ENCODE measurements at places on chromosomes 13 and 19. TPM values are rescaled to one million over a fixed set of nuclear protein-coding genes. Genes with fewer than 3 reads are reported as not detected.

Gene CGB5
- not detected for total RNA-seq

Gene ZNF540
- 7.9 TPM for total RNA-seq

Gene BBC3
- 2.8 TPM for total RNA-seq

Gene CEACAM16
- total RNA-seq = not detected

Gene PTPRH
- total RNA-seq = 3.9 TPM

Gene SIGLECL1
- not detected for total RNA-seq

Gene TMPRSS9
- not detected for total RNA-seq

Gene CATSPERD
- total RNA-seq = not detected

DNA sequence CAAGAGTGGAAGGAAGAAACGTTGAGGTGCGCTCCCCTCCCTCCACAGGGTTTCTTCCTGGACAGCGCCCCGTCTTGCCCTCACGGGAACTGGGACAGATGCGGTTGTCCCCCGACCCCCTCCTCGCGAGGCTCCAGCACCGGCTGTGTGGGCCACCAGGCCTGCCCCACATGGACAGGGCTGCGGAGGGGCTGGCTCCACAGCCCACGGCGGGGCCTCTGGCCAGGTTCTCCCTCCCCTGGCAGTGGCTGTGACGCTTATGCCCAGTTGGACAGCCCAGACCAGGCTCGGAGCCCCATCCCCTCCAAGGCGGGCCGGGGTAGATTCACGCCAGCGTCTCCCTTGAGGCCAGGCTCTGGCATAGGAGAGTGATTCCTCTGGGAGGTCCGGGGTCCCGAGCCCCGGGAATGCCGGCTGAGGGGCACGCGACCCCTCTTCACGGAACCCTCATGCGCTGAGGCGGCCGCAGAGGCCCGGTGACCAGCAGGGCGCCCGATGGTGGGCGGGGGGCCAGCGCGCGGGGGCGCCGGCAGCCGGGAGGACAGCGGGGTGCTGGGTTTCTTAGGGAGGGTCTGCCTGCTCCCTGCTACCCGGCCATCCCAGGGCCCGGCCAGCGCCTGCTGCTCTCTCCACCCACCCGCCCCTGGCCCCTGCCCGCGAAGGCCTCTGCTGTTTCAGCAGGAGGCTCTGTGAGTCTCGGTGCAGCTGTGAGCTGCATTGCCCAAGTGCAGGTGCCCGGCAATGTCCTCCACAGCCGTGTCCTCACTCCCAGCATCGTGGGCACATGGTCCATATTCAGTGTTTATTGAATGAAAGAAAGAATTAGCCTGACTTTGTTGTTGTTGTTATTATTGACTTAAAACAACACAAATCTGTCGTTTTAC, 20.3 kb upstream of the GAS6 start:
- DNase-seq = no peak

GRCh38 chr19:2253106-2254063, 2.8 kb downstream of the JSRP1 start:
- no peak for DNase-seq

DNA sequence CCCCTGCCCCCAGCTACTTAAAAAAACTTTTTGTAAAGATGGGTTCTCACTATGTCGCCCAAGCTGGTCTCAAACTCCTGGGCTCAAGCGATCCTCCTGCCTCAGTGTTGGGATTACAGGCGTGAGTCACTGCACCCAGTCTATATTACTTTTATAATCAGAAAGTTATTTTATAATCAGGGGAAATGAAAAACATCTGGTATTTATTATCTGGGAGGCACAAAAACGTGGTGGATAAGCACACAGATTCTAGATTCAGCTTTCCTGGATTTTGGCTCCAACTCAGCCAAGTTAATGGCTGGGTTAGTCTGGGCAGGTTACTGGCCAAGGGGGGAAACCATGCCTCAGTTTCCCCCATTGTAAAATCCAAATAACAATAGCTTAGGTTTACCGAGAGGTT, 24.7 kb downstream of the KEAP1 start:
- DNase-seq = no peak

DNA sequence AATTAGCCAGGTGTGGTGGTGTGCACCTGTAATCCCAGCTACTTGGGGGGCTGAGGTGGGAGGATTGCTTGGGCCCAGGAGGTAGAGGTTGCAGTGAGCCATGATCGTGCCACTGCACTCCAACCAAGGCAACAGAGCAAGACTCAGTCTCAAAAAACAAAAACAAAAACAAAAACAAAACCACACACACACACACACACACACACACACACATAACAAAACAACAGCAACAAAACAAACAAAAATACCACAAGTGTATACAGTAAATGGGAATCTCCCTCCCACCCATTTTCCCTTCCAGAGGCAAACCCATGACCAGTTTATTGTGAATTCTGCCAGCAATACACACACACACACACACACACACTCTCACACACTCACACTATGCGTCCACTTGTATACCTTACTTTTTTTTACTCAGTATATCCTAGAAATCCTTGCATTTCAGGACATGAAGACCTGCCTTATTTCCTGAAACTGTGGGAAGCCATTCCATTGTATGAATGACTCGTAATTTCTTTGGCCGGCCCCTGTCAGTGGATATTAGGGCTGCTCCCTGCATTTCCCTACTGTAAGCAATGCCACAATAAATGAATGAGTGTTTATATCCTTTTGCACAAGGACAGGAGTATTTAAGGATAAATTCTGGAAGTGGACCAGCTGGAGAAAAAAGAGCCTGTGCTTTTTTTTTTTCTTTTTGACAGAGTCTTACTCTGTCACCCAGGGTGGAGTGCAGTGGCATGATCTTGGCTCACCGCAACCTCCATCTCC, 6.9 kb upstream of the PLEKHF1 start:
- no peak for DNase-seq

DNA sequence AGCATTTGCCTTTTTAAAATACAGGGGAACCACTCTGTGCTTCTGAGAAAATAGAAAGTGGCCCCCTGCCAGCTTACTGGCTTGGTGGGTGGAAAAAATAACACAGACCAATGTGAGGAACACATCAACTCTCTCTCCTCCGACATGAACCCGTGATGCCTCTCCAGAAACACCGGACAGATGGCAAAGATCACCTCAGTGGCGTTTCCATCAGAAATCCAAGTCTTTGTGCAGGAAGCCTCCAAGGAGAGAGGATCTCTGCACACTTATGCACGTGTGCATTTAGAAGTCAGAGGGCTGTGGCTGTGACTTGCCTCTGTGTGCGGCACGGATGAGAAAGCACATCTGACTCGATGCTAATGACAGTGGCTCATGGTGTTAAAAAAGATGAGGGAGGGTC, 112.3 kb upstream of the KLF12 start:
- no peak for DNase-seq

- DNase-seq = no peak
These were observed 1.1 kb downstream of the COMP start for GRCh38 chr19:18789883-18790565.

GRCh38 chr19:47253467-47253881, 2.9 kb upstream of the CCDC9 start:
- no peak for DNase-seq

- no peak for DNase-seq
These were observed 189.0 kb downstream of the LMO7 start for GRCh38 chr13:75825161-75825560.

GRCh38 chr13:41492432-41493260, 35.3 kb downstream of the RGCC start:
- no peak for DNase-seq

DNA sequence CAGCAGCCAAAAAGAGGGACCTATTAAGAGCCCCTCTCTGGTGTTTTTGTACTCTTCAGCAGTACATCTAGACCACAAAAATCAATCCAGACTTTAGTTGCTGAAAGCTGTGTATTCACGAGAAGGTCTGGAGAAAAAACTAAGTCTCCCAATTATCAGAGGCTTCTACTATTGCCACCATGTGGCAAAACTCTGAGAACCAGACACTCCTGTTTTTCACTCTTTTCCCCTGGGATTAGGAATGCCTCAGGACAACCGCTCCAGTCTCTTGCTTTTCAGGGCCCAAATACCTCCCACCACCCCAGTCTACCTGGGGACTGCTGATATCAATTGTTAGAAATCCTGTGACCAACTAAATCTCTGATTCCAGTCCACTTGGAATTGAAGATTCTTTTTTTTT, 30.1 kb upstream of the OBI1 start:
- DNase-seq = no peak

GRCh38 chr19:35100588-35101533, 14.8 kb upstream of the FXYD3 start:
- DNase-seq = no peak

DNA sequence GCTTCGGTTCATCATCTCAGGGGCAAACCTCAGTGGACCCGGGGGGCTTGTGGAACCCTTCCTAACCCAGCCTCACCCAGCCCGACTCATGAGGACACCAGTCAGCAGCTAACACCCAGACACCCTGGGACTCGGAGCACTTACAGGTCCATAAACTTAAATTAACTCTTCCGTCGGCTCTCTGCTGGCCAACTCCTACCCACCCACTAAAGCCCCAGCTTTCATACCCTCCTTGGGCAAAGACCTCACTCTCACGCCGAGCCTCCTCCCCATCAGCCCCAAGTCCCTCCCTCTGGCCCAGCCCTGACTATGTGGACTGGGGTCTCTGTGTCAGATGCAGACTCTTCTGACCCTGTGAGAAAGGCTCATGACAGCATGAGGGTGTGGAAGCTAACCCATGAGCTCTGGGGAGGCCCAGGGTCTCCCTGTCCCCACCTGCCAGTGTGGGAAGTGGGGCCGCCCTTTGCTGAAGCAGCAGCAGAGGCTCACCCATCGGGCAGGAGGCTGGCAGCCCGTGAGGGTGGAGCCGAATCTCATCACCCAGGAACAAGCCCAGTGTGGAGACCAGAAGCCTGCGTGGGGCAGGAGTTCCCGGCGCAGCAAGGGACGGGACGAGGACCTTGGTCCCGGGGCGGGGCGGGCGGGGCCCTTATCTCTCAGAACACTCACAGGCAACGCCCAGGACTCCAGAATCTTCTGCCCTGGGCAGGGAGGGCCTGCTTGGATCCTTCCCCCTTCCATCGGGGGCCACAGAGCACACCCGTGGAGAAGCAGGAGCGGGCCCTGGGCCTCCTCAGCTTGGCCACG, 19.8 kb downstream of the TCF3 start:
- DNase-seq = no peak

- DNase-seq = no peak
These were observed 138.9 kb downstream of the ATP11A start for GRCh38 chr13:112828756-112829155.

DNA sequence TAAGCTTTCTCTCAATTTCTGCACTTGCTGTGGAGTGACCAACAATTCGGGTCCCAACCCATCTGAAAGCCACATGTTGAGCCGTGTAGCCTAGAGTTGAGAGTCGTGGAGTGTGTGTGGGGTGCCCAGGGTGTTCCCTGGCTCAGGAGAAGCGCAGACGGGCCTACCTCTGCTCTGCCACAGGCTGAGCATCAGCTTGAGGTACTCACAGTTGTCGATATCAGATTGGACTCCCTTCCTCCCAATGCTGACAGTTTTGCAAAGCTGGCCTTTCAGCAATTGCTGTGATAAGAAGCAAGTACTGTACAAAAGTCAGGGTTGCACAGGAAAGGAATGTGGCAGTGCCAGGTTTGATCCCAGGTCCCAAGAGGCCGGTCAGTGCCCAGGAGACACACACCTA, 133.4 kb upstream of the SPACA7 start:
- DNase-seq = no peak

DNA sequence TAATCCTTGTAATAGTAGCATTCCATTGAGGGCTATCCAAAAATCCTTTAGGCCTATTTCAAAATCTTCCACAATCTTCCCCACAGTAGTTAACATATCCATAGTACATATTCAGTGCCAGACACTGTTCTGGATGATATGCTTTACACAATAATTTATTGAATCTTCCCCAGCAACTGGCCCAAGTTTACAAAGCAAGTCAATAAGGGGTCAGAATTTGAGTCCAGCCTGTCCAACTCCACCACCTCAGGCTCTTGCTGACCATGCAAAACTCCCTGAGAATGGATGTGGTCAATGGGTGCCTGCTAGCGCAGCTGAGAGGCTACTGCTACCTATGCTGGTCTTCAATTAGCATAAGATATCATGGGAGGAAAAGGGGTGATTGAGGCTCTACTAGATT, 529.6 kb downstream of the FGF9 start:
- DNase-seq = no peak

DNA sequence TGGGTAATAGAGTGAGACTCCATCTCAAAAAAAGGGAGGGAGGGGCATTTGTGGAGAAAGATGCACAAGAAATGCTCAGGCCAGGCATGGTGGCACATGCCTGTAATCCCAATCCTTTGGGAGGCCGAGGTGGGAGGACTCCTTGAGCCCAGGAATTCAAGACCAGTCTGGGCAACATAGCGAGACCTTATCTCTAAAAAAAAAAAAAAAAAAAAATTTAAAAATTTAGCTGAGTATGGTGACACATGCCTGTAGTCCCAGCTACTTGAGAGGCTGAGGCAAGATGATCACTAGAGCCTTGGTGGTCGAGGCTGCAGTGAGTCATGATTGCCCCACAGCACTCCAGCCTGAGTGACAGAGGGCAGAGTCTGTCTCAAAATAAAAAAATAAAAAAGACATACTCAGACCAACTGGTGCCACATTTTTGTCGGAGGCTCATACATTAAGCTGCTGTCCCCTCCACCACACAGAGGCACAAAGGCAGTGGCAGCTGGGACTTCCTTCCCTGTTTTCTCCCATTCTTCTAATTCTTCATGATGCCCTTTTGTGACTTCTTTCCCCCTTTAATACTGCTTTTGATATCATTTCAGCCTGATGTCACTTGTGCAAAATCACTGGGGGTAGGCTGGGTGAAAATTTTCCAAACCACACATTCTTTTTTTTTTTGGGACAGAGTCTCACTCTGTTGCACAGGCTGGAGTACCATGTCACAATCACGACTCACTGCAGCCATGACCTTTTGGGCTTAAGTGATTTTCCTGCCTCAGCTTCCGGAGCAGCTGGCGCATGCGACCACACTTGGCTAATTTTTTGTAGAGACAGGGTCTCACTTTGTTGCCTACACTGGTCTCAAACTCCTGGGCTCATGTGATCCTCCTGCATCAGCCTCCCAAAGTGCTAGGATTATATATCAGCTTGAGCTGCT, 26.8 kb upstream of the CXCL17 start:
- no peak for DNase-seq

- DNase-seq = no peak
These were observed 95.1 kb downstream of the DNAJC15 start for GRCh38 chr13:43118521-43118920.

DNA sequence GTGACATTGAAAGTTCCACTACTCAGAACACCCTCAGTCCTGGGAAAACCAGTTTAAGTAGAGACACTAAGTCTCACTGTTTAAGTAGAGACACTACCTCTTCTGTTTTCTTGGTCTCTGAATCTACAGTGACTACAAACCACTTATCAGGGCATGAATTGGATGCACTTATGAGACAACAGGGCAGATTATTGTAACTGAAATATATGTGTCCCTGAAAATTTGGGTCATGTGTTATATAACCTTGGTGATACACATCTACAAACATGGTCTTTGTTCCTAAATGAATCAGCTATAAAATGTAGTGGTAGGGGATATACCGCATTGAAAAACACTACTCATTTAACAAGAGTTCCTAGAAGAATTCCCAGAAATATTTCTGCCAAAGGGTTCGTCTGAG, 55.7 kb downstream of the SERP2 start:
- no peak for DNase-seq

DNA sequence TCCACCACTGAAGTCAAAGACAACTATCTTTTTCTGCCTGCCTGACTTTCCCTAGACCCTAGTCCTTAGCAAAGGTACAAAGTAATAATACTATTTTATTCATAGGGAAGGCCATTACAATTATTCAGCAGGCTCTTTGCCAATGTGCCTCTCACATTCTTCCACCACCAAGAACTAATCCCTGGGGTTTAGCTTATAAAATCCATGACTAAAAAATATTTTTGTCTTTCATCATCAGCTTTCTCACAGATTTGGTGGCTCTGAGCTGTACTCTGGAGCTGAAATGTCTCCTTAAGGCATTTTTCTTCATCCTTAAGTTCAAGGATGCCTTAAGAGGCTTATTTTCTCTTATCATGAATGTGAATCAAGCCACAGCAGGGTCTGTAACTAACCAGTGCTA, 96.1 kb downstream of the OXGR1 start:
- no peak for DNase-seq
